Femur (tissue), 1 donor: ENCODE measurements at places on chromosomes 1 and 21.

DNA sequence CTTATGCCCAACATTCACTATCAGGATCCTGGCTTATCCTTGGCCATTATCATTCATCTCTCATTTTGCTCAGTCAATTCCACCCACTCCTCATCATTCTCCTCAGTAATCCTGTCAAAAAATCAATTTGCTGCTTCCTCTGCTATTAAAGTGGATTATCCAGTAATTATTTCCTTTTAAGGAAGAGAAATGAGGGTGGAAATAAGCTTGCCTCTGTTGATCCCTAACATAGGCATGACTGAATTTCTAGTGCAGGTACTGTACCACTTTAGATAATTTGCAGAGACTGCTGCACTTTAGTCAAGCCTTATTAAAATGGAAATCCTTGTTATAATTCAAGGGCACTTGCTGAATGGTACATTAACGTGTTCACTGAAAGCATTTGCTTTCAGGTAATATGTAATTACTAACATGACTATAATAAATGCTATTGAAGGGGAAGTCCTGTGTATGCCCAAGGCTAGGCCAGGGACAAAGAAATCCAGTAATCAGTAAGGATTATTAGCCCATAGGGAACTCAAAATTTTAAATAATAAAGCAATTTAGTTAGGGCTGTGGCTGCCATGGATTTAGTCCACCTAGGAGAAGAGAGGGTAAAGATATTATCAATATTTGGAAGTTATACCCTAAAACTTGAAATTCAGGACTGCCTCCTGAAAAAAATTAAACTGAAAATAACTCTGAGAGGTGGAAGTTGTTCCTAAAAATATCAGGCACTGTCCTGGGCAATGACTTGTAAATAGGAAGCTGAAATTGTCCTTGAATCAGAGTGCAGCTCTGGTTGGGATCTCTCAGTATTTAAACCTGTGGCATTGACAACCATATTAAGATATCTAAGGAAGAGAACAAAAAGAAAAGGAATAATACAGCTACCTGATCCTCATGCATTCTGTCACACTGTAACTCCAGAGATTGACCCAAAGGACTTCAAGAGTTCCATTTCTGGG lies 43.4 kb downstream of the RGS2 start:
- no peak for DNase-seq

- DNase-seq = no peak
These were observed 105.6 kb upstream of the PLXNA2 start for GRCh38 chr1:208349694-208350330.

DNA sequence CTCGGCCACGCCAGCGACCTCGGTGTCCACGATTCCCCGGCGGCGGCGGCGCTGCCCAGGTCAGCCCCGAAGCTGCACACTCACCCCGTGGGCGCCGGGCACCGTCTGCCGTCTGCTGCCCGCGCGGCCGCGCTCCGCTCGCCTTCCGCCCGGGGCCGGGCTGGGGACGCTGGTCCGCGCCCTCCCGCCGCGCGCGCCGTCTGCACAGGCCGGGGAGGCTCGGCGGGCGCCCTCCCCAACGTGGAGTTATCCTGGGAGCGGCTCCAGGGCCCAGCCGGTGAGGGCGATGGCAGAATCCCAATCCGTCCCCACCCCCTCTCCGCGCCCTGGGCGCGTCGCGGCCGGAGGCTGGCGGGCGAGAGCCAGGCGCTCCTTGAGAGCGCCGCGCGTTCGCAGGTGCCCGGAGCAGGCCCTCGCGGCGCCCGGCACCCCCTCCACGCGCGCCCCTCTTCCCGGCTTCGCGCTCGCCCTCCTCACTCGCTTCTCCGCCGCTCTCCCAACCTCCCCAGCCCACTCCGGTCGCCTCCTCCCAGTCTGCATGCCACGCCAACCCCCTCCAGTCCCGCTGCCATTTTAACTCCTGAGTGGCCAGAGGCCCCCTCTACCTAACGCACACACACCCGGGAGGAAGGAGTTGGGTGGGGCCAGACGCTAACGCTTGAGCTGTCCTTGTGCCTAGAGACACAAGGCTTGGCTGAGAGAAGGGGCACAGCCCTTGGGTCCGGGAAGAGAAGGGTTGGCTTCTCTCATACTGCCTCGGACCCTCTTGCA lies at the start of gene LRRN2:
Gene LRRN2 (minus strand): TSS at position 503 of the 771 bp plus-strand sequence. CDS start 65,746 bp downstream, outside the sequence.
- DNase-seq = peak; percentile 31

DNA sequence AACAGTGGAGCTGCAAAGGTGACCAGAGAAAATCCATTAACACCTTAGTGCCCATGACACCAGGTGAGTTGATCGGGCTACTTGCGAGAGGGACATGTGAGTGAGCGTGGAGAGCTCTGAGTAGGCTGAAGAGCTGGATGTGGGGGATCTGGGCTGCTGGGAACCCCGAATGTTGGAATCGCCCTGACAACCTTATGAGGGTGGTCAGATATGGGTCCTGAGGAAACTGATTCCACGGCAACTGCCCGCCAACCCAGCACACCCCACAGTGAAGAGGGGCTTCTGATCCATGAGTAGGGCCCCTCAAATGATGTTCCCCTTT lies 705 bp upstream of the QSOX1 start:
- DNase-seq = no peak

GRCh38 chr1:204319027-204319426 lies 40.7 kb downstream of the PLEKHA6 start:
- DNase-seq = no peak

- DNase-seq = no peak
These were observed 1.6 kb downstream of the NRIP1 start for GRCh38 chr21:15063081-15063813.

DNA sequence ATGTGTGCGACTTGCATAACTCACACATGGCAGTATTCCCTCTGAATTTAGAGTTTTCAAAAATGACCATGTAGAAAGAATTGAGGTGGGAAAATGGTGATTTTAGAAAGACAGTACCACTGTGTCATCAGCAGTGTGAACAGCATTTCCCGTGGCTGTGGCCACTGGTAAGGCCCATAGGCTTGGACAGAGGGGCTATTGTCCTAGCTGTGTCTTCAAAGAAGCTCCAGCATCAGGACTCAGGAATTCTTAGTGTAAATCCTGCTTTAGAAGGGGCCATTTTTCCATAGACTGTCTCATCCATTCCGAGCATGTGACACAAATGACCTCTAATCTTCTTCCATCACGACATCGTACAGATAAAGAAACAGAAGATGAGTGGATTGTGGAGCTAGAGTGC lies 119.3 kb upstream of the BACE2 start:
- DNase-seq = no peak

DNA sequence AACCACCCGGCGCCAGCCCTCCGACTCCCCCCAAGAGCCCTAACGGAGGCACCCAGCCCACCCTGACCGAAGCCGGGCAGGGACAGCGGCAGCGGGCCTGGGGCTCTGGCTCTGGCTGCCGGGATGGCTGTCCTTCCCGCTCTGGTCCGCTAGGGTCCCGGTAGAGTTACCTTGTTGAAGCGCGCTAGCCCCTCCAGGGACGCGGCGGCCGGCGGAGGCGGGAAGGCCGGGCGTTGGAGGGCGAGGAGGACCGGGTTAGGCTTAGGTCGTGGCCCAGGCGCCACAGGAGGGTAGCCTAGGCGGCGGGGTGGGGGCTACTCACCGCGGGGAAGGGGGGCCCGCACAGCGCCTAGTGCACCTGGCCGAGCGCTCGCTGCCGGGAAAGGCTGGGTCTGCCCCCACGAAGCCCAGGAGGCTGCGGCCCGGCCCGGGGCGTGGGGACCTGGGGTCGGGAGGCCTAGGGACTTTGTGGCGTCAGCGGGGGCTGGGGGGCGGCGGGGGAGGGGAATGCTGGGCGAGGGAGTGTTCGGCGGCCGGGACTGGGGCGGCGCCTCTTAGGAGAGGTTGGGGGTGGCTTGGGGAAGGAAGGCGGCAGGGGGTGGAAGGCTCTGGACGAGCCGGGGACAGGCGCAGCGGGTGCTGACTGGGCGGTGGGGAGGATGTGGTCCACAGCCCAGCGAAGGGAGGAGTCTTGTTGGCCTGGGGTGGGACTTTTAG lies at the start of gene TRIM17:
Gene TRIM17 (minus strand): TSS at position 645 of the 717 bp plus-strand sequence. CDS start 1,789 bp downstream, outside the sequence.
- DNase-seq = peak; percentile 52

GRCh38 chr1:149925345-149925744 lies 2.3 kb downstream of the SF3B4 start:
- no peak for DNase-seq
